NCI-H187 treated with DMSO at 0.1 percent for 48 hours (cell line): ENCODE measurements at places on chromosomes 2 and 18.

DNA sequence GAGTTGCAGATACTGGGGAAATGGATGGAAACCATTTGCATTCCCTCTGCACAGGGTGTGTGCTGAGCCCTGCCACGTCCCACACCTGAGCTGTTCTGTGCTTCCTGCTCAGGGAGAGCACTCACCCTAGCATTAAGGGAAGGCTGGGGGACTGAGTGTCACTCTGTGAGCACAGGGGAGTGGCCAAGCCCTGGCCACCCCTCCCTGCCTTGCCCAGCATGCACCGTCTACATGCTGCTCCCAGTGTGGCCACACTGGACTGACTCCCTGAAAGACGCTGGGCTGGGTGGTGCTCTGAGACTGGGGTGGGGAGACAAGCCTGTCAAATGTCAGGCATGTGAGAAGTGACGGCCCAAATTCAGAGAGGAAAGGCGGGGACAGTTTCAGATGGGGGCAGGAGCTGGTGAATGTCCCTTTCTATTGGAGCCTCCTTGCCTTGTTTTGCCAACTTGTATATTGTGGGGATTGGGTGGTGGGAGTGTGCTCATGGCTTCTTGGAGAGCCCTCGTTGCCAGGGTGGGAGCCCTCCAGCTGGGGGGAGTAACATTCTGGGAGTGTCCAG lies 298.4 kb upstream of the HS6ST1 start:
- DNase-seq, result no peak

- no peak for DNase-seq
These were observed 66.7 kb downstream of the PDE1A start for GRCh38 chr2:182359990-182360662.

GRCh38 chr18:74506448-74507084 lies 10.4 kb downstream of the CNDP2 start:
- DNase-seq, result no peak

GRCh38 chr18:35949090-35949489 lies 23.4 kb upstream of the RMP24 start:
- no peak for DNase-seq
